ENCODE measurements at places on chromosomes 7 and 10. TPM values are rescaled to one million over a fixed set of nuclear protein-coding genes. Genes with fewer than 3 reads are reported as not detected.
A peak's percentile ranks its signal among the peaks of the same experiment; 100 is the strongest.

Gene CLDN4
- 301 TPM for total RNA-seq

Gene OLAH
- not detected for total RNA-seq

DNA sequence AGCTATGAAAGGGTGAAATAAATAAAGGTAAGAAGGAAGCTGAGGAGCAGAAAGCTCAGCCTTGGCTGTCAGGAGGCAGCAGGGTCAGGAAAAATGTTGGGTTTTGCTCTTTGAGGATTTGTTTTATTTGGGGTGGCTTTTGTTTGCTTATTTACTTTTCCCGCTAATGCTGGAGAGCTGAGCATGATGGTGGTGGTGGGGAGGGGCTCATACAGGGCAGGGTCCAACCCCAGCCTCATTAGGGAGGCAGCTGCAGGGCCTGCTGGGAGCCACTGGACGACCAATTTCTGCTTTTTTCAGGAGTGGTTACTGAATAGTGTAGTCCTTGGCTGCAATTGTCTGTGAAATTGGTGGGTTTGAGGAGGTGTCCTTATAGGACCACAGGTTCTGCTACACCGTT lies 36.3 kb downstream of the CCM2 start:
- no peak for DNase-seq

- peak; percentile 19 for DNase-seq
Observed at GRCh38 chr7:116802746-116803152, 59.6 kb upstream of the CAPZA2 start.

GRCh38 chr10:130858626-130859025 lies 452.9 kb downstream of the TCERG1L start:
- no peak for DNase-seq

DNA sequence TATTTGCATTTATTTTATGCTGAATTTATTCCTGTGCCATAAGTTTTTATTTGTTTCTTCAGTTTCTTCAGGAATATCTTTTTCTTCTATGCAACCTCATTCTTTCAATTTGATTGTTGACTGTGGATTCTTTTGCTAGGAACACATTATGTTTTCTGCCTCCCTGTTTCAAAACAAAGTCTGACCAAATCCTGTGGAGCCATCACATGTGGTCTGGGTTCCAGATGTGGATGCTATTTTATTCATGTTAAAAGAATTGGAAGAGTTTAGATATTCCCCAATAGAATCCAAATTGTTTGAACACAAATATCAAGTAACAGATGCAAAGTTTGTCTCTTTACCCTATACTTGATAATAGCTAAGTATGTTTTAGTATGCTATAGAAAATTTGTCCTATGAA lies 56.8 kb upstream of the LRRC17 start:
- DNase-seq = no peak

DNA sequence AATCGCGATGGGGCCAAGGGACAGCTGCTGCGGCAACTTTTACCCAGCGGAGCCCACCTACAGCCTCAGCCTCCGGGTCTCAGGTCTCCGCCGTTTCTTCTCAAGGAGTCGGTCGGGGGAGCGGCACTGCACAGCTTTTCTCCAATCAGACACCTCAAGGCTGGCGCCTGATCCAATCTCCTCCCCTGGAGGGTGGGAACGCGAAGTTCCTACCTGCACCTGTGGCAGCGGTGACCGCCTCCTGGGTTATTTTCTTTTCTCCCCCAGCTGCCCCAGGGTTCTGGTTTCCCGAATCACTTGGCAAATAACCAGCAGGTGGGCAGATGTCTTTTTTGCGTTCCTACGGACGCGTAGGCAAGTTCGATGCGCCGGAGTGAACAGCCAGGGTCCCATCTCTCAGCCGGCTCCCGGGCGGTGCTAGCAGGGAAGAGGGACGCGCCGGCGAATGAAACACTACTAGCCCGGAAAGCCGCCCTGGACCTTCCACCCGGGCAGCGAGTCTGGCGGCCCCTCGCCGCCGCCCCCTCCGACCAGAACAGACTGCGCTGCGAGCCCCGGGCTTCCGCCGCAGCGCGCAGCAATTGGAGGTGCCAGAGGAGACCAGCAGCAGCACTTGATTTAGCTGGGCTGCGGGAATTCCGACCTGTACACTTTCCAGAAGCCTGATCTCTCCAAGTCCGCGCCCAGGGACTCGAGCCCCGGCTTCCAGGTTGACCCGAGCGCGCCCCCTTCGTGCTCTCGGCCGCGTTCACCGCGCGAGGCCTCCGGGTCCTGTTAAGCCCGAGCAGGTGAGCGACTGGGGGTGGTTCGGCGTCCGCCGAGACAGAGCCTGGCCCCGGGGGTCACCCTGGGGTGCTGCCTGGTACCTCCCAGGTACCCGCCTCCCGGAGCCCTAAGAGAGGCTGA lies at the start of gene PRR15:
TSS of gene PRR15 (plus strand) at position 246 of the 906 bp plus-strand sequence. CDS start 2,495 bp downstream, outside the sequence.
- DNase-seq = peak; percentile 68
